ENCODE measurements at places on chromosomes 1 and 21.

- DNase-seq: no peak
Observed at GRCh38 chr1:204578867-204579664, 62.9 kb downstream of the MDM4 start.

GRCh38 chr1:157806431-157807149 is 13.3 kb downstream of the FCRL1 start:
- DNase-seq: no peak

DNA sequence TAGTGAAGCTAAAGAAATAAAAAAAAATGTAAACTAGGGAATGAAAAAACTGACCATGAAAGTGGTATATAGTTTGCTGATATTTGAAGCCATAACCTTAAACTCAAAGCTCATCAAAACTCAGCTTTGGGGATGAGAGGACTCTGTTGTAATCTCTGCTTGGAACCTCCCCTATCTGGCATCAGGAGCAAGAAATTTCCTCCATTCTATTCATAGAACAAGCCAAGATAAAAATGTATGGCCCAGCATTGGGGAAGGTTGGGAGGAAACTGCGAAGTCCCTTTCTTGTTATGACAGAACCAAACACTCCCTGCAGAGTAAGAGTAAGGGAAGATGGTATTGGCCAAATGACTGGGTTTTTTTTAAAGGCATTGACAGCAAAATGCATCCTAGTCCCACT is 35.6 kb downstream of the MCOLN2 start:
- DNase-seq: no peak

DNA sequence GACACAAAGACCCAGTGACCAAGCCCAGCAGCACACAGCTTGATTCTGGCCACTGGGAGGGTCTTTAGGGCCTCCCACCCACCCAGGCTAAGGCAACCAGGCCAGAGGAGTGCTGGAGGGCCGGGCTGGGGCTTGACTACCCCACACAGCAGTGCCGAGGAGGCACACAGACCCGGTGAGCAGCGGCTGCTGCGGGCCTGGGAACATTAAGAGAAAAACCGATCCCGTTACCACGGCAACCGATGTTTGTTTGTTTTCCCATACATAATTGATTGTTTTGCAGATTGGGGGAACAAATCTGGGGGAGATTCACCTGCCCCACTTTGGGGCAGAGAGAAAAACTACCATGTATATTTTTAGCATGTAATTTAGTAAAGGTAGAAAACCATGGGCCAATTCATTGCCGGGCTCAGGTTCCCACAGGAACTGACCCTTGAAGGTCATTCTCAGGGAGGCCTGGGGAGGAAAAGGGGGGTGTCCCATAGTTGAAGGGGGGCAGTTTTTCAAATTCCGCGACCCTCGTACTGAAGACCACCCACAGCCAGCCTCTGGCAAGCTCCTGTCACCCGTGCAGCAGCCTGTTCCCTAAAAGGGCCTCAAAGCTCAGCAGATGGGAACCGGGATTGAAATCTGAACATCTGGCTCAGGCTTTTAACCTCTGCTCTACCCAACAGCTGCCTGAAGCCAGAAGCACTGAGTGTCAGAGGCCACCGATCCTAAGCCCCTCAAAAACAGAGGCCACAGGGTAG is 35.3 kb downstream of the CHD5 start:
- no peak for DNase-seq

GRCh38 chr1:204188959-204189639 is 7.2 kb downstream of the KISS1 start:
- DNase-seq: no peak

DNA sequence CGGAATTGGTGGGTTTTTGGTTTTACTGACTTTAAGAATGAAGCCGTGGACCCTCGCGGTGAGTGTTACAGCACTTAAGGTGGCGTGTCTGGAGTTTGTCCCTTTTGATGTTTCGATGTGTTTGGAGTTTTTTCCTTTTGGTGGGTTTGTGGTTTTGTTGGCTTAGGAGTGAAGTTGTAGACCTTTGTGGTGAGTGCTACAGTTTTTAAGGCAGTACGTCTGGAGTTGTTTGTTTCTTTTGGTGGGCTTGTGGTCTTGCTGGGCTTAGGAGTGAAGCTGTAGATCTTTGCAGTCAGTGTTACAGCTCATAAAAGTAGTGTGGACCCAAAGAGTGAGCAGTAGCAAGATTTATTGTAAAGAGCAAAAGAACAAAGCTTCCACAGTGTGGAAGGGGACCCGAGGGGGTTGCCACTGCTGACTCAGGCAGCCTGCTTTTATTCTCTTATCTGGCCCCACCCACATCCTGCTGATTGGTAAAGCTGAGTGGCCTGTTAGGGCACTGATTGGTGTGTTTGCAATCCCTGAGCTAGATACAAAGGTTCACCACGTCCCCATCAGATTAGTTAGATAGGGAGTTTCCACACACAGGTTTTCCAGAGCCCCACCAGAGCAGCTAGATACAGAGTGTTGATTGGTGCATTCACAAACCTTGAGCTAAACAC is 20.9 kb downstream of the HENMT1 start:
- no peak for DNase-seq

- peak; percentile 67 for DNase-seq
Observed at GRCh38 chr1:231584117-231584516, 42.5 kb upstream of the DISC1 start.

DNA sequence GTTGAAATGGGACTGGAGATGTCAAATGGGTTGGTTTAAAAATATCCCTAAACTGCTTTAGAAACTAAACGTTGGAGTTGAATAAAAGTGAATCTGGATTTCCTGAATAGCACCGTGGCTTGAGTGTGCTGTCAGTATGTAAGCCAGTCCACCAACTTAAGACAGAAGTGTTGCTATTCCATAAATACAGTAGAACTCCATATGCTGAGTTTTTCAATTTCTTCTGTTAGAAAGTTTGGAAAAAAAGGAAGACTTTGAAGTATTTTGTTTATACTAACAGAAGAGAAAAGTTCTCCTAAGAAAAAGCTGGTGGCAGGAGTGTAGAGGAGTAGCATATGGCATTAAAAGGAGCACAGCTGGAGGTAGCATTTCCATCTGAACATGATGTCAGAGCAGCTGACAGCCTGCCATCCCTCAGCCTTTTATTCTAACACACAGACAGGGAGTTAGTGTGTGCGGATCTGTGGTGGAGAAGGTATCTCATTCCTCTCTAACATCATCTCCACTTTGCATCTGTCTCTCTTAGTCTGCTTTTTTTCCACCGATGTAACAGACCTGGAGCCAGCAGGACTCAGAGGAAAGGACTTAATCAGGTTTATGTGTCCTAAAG is at the start of gene ZBTB18:
Gene ZBTB18 (plus strand): TSS at position 449 of the 610 bp plus-strand sequence. CDS start 149 bp downstream, at position 598.
- DNase-seq: no peak

Data from A549 (cell line).